ENCODE measurements at places on chromosomes 4 and X.

GRCh38 chr4:99324361-99324760 is 3.2 kb upstream of the ADH1B start:
- no peak for DNase-seq

DNA sequence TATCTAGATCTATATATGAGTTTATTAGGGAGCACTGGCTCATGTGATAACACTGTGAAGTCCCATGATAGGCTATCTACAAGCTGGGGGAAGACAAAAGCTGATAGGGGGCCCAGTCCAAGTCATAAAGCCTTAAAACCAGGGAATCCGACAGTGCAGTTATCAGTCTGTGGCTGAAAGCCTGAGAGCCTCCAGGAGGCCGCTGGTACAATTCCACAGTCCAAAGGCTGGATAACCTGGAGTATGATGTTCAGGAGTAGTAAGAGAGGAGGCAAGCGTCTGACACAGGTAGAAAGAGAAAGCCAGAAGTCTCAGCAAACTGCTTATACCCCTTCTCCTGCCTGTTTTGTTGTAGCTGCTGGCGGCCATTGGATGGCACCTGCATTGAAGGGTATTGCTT is 177.6 kb upstream of the SPRY1 start:
- DNase-seq = no peak

DNA sequence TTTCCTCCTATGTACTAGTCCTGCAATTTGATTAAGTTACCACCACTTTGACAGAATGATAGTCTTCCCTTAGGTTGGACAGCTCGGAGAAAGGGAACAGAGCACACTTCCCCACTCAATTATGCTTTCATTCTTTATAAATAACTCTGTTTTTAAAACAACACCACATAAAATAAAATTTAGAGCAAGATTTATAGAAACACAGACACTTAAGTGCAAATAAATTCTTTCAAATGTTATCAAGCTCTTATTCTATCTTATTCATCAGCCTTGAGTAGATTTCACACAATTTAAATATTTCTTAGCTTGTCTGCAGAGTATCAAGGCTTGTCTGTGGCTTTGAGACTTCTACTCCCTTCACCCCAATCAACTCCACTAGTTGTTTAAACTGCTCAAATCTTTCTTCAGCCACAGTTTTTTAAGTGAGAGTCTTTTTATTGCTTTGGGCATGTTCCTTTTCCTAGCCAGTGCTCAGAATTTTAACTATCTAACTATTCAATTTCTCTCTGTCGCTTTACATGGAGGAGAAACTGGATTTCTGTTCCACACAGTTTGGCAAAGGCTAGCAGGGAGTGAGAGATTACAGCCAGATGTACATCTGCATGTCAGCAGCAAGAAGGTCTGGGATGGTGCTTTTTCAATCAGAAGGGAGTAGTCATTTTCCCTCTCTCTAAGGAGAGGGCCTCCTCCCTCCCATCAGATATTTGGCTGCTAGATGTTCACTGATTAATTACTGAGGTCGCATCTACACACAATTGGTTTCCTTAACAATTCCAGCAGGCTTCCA is 53.1 kb upstream of the PLAC1 start:
- no peak for DNase-seq

GRCh38 chr4:162347842-162348213 is 184.0 kb upstream of the FSTL5 start:
- DNase-seq = no peak

DNA sequence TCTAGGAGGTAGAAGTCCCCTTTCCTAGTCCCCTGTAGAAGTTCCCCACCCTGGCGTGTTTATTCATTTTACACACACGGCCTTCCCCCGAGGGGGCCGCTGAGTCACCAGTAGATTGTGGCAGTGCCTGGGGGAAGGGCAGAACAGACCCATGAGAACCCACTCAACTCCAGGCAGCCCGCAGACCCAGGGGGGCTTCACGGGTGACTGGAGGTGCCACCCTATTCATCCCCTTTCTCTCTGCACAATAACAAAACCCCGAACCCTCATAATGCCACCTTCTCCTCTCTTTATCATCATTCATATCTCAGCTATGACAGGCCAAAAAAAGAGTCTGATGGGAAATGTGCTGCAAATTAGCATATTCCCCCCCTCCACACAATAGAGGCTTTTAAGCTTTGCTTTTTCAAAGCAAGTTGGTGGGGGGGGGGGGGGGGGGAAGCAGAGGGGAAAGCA is 20.4 kb upstream of the GPM6B start:
- no peak for DNase-seq

GRCh38 chr4:20543131-20543530 is 157.1 kb upstream of the PACRGL start:
- no peak for DNase-seq

- DNase-seq = no peak
Measured at GRCh38 chrX:24347881-24348280, 12.6 kb upstream of the SUPT20HL1 start.

- DNase-seq = no peak
Measured at GRCh38 chr4:13088726-13089658, 395.1 kb downstream of the RAB28 start.

- DNase-seq = no peak
Measured at GRCh38 chr4:150540536-150540935, 41.4 kb upstream of the MAB21L2 start.

- DNase-seq = peak; percentile 7
Measured at GRCh38 chr4:76897536-76898384, at the start of gene SOWAHB. SOWAHB (minus strand) TSS chr4:76898144; CDS start chr4:76897849, 295 bp downstream.

DNA sequence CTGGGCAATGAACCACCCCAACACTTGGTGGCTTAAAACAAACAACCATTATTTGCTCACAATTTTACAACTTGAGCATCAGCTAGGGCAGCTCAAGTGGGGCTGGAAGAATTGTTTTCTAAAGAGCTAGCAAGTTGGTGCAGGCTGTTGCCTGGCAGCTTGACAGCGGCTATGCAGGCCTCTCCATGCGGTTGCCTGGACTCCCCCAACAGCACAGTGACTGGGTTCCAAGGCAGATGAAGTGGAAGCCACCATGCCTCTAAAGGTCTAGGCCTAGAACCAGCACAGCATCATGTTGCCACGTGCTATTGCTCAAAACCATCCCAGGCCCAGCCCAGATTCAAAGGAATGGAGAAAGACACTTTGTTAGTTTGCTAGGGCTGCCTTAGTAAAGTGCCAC is 114.8 kb downstream of the BCOR start:
- no peak for DNase-seq

Measured in NCI-H1436 treated with DMSO at 0.1 percent for 48 hours (cell line).